ENCODE measurements at places on chromosomes 11 and 22.

DNA sequence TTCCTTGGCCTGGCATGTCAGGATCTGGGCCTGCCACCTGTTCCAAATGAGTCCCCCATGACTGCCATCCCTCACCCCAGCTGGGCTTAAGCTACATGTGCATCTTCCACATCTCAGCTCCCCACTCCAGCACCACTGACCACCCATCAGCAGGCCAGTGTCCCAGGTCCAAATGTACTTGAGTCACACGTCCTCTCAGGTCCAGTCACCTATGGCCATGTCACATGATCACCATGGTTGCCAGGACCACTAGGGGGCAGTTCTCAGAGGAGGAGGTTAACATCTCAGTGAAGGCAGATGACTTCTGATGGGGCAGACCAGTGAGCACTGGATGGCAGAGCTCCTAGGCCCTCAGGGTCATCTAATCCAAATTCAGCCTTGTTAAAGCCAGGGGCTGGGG is 41.9 kb upstream of the WNT11 start:
- no peak for DNase-seq

- DNase-seq, result no peak
Measured at GRCh38 chr11:69157156-69157821, 1.6 kb downstream of the SMIM38 start.

DNA sequence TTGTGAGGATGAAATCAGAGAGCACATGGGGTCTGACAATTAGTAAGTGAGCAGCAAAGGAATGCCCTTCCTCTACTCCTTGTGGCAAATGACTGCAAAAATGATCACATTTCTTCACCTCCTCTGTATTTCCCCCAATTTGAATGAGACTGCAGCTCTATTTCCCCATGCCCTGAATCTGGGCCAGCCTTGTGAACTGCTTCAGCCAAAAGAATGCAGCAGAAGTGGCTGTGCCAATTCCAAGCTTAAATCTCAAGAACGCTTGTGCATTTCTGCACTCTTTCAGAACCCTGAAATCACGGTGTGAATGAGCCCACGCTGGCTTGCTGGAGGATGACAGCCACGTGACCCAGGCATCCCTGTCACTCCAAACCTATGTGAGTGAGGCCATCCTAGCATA is 9.9 kb downstream of the SLC43A3 start:
- DNase-seq, result no peak

DNA sequence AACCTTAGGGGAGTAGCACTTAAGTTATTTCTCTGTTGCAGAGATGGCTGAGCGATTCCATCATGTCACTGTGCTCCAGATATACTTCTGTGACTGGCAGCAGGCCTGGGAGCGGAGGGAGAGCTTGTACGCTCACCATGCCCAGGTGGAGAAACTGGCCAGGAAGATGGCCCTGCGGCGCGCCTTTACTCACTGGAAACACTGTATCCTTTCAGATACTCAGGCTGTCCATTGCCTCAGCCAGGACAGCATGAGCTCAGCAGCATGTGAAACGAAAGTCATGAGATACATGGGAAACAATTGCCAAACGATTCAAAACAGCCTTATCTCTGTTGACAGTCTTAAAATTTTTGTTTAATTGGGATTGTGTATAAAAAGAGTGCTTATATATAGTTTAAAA is 78.9 kb downstream of the SFI1 start:
- no peak for DNase-seq

DNA sequence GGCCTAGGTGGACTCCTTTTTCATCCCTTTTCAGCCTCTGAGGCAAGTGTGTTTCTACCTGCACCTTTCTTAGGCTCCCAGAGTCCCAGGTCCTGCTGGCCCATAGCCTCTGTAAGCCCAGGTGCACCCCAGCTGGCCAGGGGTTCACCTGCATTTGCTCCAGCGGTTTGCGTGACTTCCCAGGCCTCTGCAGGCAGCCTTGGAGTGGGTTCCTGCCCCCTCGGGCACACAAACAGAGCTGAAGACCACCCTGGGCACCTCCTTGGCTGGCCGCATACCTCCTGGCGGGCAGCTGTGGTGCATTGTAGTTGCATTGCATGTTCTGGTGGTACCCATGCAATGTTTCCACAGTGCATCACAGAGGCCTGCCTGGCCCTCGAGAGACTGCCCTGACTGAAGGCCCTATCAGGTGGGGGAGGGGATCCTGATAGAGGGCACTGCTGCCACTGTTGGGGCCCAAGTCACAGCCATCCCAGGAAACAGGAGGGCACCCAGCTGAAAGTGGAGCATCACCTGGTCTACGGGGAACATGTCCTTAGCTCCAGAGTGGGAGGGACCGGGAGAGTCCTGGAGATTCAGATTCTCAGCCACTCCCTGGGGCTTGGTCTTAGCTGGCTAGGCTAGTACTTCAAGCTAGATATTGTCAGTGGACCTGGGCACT is 14.1 kb downstream of the SHISA8 start:
- no peak for DNase-seq

DNA sequence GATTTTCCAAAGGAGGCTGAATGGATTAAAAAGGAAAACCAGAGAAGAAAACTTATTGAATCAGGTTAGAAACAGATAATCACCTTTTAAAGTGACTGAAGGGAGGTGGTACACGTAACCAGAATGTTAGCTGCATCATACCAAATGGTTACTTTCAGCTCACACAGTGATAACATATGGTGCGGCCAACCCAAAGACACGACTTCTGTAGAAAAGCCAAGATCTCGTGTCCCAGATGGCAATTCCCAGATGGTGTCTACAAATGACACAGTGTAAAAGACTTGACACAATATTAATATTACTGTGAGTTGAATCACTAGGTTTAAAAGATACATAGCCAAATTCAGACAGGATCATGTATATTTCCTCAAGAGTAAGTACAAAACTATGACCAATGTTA is 5.2 kb downstream of the PPP2R1B start:
- DNase-seq, result no peak

DNA sequence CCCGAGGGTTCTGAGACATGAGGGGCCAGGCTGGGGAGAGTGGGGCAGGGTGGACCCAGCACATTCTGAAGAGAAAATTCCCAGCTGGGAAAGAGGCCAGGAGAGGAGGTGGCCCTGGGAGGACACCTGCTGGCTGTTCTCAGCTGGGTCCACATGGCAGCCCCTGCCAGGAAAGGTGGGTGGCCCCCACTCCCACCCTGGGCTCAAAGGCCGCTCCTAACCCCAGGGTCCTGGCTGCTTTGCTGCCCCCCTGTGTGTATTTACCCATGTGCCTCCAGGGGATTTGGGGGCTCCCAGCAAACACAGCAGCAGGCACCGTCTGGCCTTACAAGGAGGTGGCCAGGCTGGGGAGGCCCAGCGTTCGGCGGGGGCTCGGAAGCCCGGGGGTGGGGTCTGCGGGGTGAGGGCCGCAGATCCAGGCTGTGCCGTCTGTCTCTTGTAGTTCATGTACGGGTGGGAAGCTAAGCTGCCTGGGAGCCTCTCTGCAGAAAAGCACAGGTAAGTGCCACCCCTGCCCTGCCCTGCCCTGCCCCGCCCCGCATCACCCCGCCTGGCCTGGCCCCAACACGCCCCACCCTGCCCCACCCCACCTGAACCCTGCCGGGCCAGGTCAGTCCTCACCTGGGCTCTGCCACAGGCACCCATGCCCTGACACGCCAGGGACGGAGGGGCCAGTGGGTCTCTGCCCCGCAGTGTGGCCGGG is 10.6 kb downstream of the MUC5B start:
- DNase-seq, result no peak

All from stimulated activated CD4-positive, alpha-beta T cell treated with anti-CD3 and anti-CD28 coated beads, Interleukin-12 subunit alpha, Interleukin-12 subunit beta, amount 100 ng/mL, for 24 hours (primary cell).